Foreskin fibroblast (primary cell): ENCODE measurements at places on chromosomes 7 and 10.

DNA sequence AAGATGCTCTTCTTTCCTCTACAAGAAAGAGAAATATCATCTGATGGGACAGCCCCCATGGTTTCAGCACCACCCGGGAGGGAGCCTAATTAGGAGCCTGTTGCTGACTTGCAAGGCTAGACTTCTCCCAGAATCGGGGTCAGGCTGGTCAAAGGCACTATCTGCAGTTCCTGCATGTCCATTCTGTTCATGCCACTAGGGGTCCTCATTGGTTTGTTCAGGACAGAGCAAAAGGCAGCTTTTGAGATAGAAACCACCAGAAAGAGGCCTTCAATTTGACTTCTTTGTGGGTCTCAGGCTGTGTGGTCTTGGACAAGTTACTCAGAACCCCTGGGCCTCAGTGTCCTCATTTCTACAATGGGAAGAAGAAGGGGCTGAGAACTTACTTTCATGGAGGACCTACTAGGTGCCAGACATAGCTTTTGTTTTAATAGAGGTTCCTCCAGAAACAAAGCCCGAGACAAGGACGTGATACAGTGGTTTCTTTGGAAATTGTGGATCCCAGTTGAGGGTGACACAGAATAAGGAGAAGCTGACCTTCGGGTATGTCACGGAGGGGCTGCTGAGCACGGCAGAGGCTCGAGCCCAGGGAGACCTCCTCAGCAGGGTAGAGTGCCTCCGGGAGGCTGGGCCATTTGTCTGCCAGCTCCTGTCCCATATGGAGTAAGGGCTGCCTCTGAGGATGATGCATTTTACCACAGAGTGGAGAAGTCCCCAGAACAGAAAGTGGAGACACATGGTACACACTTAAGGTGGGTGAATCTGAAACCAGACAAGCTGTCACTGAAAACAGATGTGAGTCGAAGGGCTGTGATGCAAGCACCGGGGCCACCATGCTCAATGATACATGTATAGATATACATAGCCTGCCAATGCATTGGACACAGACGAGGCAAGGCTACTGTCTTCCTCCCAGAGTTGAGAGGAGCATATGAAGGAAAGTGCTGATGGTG is 33.1 kb upstream of the NEUROD6 start:
- peak; percentile 0 for DNase-seq

DNA sequence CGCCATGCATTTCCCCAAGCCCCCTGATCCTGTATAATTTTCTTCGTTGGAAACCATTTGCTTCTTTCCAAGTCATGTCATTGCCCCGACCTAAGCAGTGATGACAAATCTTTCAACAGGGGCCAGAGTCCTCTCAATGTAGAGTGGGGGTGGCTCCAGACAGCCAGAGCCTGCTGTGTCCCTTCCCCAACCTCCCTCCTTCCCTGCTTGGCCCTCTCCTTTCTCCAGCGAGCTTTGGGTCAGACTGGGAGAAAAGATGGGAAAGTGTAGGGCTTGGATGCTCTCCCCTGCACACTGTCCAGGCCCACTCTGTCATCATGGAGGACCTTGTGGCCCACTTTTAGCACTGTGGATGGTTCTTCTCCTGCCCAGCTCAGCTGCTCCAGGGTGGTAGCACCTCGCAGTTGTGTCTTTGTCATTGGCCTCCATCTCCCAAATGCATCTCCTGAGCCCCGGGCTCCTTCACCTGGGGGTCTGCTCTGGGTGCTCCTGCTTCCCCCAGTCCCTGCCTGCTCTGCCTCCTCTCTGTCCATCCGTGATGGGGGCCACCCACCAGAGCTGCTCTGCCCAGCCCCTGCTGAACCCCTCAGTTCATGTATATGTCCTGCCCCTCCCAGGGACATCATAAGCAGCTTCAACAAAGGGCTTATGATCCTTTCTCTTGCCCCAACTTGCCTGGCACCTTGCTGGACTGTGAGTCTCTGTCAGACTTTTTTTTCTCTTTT is 37.5 kb downstream of the BTBD16 start:
- no peak for DNase-seq

DNA sequence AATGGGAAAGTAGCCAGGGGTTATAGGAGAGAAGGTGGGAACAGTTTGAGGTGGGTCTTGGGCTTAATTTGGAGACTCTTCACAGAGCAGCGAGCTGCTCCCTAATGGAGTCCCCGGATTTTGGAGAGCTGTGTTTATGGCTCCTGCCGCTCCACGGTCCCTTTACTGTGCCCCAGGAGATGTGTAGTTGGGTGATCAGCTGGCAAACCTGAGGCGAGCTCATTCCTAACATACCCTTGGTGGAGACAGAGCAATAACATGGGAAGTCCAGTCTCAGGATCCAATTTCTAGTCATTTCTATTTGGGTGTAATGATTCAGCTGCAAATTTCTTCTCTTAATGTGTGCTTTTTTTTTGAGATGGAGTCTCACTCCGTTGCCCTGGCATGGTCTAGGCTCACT is 1.5 kb downstream of the GARIN1A start:
- DNase-seq = no peak

DNA sequence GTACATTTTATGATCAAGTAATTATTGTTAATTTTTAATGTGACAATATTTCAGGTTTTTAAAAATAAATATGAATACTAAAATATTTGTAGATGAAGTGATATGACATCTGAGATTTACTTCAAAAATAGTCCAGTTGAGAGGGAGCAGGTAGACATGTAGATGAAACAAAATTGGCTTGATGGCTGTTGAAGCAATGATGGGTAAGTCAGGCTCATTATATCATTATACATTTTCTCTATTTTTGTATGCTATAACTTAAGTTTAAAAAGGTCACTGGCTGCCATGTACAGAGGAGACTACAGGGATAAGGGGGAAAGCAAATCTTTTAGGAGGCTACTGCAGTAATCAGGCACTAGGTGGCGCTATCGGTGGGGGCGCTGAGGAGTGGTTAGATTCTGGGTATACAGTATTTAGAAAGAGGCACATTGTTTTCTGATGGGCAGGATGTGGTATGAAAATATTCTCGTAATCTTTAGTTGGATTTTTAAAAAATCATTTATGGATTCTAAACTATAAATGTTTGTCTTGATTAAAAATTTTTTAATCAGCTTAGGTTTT is 189.8 kb upstream of the IMMP2L start:
- peak; percentile 66 for DNase-seq

DNA sequence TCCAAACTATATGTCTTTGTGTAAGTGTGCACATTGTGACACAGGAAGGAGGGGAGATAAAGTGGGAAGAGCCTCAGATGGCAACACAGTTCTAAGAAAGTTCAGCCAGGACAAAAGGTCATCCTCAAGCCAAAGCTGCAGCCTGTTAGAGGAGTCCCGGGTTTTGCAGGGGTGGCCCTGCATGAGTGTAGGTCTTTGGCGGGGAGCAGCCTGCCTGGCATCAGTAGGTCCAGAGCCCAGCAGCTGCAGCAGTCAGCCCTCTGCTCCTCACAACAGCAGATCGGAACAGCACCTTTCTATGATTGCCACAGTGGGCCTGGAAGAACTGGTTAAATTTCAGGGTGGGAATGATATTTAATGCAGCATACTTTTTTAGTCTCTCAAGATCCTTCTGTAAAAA is 13.5 kb upstream of the VDAC2 start:
- DNase-seq = no peak

DNA sequence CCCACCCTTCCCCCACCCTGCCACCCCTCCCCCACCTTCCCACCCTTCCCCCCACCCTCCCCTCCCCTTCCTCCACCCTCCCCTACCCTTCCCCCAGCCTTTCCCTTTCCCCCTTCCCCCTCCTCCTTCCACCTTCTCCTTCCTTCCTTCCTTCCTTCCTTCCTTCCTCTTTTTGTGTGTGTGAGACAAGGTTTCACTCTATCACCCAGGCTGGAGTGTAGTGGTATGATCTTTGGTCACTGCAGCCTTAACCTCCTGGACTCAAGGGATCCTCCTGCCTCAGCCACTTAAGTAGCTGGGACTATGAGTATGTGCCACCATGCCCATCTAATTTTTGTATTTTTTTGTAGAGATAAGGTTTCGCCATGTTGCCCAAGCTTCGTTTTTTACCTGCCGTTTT is 35.2 kb downstream of the CYP17A1 start:
- no peak for DNase-seq

GRCh38 chr7:120941064-120941463 is 9.5 kb upstream of the ING3 start:
- DNase-seq = peak; percentile 8

GRCh38 chr7:23472956-23473843 is 2.9 kb upstream of the IGF2BP3 start:
- DNase-seq = no peak
